GM23338 (cell line): ENCODE measurements at places on chromosomes 6 and 20. TPM values are rescaled to one million over a fixed set of nuclear protein-coding genes. Genes with fewer than 3 reads are reported as not detected.

The HNF4A gene
- total RNA-seq = not detected in 2 replicates

The MUCL3 gene
- total RNA-seq = 0.12 TPM in 1 of 2 replicates, not detected in the other

The MUC21 gene
- total RNA-seq = not detected in 2 replicates

The SNAI1 gene
- total RNA-seq = 2.9 and 4.2 TPM in 2 replicates

The ADAT2 gene
- 10.8 and 13.7 TPM in 2 replicates for total RNA-seq

The RAET1E gene
- not detected in 2 replicates for total RNA-seq

The HLA-DMB gene
- 1.3 and 1.6 TPM in 2 replicates for total RNA-seq

The PTCHD4 gene
- 0.31 and 0.66 TPM in 2 replicates for total RNA-seq

The LY6G6F gene
- not detected in 2 replicates for total RNA-seq

The PNPLA1 gene
- total RNA-seq = not detected in 2 replicates

The NNAT gene
- total RNA-seq = 1.6 and 4.3 TPM in 2 replicates

The DNPH1 gene
- 18.0 and 29.2 TPM in 2 replicates for total RNA-seq

The EHMT2 gene
- total RNA-seq = 184 and 193 TPM in 2 replicates

The CASS4 gene
- total RNA-seq = 0.12 TPM in 1 of 2 replicates, not detected in the other

The FAM209A gene
- not detected in 2 replicates for total RNA-seq

The NFATC2 gene
- total RNA-seq = 0.39 and 0.59 TPM in 2 replicates

The ATP9A gene
- 4.3 and 5.9 TPM in 2 replicates for total RNA-seq

The SLC22A16 gene
- 0.42 TPM in 1 of 2 replicates, not detected in the other for total RNA-seq

The SPTLC3 gene
- 0.52 TPM in 1 of 2 replicates, not detected in the other for total RNA-seq

The SLC17A1 gene
- total RNA-seq = not detected in 2 replicates

The PPIL6 gene
- 1.5 and 1.7 TPM in 2 replicates for total RNA-seq

The DEFB110 gene
- not detected in 2 replicates for total RNA-seq

The SLC13A3 gene
- 8.6 and 9.3 TPM in 2 replicates for total RNA-seq

The DEF6 gene
- total RNA-seq = 5.7 and 7.2 TPM in 2 replicates

The HRH3 gene
- 2.9 and 5.2 TPM in 2 replicates for total RNA-seq

The BIRC7 gene
- 0.24 TPM in 1 of 2 replicates, not detected in the other for total RNA-seq

The MUC22 gene
- total RNA-seq = not detected in 2 replicates

The BPIFB3 gene
- not detected in 2 replicates for total RNA-seq

The PPP1R3G gene
- 0.24 and 0.31 TPM in 2 replicates for total RNA-seq

The SMLR1 gene
- total RNA-seq = not detected in 2 replicates

The CAGE1 gene
- 0.07 and 0.08 TPM in 2 replicates for total RNA-seq

The OR5V1 gene
- not detected in 2 replicates for total RNA-seq

The SLC17A3 gene
- total RNA-seq = 0.27 TPM in 1 of 2 replicates, not detected in the other

The F13A1 gene
- 0.31 and 11.4 TPM in 2 replicates for total RNA-seq

The CCDC28A gene
- 6.1 and 11.2 TPM in 2 replicates for total RNA-seq

The LHFPL5 gene
- not detected in 2 replicates for total RNA-seq

The SERINC3 gene
- 25.4 and 33.0 TPM in 2 replicates for total RNA-seq

The MYH7B gene
- 0.10 and 0.78 TPM in 2 replicates for total RNA-seq

The TP53TG5 gene
- total RNA-seq = not detected in 2 replicates

The IMPG1 gene
- total RNA-seq = not detected in 2 replicates
